Amniotic stem cell (primary cell): ENCODE measurements at places on chromosomes 4 and X.

DNA sequence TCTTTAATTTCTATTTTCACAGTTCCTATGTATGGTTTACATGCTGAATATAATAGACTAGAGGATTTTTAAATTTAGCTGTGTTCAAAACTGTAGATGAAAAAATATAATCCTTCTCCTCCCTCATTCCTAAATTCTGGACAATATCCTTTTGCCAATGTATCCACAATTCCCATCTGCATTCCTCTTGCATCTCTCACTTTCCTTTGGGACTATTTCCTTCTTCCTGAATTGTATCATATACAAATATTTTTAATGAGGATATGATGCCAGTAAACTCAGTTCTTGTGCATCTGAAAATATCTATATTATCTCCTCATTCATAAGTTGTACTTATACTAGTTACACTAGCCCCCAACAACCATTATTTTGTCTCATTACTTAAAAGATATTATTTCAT, 46.7 kb downstream of the DDX60L start:
- DNase-seq, result no peak

- DNase-seq, result no peak
These were observed 347.2 kb downstream of the RPA4 start for GRCh38 chrX:97230948-97231347.

- DNase-seq, result peak; percentile 8
These were observed 47.0 kb upstream of the SCOC start for GRCh38 chr4:140326395-140326993.

DNA sequence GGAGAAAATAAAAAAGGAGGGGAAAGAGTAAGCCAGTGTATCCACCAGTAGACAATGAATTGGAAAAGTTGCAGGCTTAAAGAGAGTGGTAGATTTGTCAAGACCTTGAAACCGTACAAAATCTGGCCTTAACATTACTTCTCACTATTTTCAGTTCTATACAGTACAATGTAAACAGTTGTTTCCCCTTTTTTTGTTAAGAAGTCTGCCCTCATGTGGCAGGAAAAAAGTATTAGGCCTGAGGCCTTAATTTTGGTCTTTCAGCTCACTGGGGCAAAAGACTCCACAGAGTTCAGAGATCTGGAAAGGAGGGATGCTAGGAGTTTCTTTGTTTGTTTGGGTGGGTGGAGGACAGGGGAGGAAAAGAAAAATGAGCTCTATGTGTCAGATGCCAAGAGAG, 92.8 kb upstream of the CCDC160 start:
- DNase-seq, result no peak

- DNase-seq, result no peak
These were observed 1.2 kb downstream of the SPCS3 start for GRCh38 chr4:176320976-176321361.

DNA sequence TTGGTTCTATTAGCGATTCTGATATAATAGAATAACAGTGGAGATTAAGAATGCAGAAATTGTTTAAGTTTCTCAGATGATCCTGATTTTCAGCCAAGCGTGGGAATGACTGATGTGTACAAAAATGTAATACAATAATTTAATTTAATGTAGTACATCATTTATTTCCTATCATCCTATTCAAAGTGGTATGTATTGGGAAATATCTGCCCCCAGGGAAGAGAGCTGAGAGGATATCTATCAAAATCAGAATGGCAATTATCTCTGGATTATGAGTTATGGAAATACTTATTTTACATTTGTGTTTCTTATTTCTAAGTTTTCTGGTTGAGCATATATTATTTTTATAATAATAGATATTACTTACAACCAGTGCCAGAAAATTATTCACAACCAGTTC, 3.9 kb downstream of the FABP2 start:
- no peak for DNase-seq

DNA sequence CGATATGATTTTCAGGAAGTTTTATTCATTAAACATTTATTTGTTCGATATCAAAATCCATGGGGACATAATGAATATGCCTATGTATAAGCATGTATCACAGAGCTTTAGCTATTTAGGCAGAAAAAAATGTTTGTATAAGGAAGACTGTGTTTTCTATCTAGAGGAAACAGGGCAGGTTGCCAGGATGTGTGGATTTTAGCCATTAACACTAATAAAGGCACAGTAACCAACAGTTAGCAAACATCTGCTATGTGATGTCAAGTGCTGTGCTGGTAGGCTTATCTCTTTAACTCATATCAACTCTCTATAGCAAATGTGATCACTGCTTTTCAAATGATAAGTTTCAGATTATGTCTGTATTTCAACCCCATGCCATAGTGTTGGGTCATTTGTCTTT, 708.9 kb upstream of the HS3ST1 start:
- no peak for DNase-seq

- DNase-seq, result no peak
These were observed 1664.6 kb upstream of the ADGRL3 start for GRCh38 chr4:59535541-59535940.

DNA sequence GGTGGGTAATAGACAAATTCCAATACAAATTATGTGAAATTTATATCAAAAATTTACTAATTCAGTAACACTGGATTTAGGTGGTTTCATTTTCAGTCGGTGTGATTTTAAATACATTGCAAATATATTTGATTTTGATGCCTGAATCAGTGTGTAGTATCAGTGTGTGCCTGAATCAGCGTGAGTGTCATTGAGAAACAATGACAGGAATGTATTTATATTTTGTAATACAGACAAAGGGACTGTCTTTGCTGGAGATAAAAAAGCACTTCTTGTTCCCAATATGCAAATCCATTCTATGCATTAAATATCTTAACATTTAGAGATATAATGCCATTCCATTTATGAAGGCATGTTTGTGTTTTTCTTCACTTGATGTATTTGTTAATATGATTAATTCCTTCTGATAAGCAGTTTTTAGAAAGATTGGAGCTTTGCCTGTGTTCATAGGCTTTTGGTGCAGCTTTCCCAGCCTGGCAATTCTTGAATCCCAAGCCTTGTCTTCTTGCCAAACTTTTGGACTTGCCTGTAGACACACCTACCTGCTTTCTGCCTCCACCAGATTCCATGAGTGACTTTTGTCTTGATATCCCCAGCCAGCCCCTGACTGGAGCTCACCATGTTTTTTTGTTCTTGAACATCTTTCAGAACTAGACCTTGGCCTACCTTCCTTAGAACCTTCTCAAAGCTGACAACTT, 243.8 kb downstream of the ADGRL3 start:
- DNase-seq, result no peak

- peak; percentile 68 for DNase-seq
These were observed 128.5 kb upstream of the ARX start for GRCh38 chrX:25144043-25144940.

GRCh38 chr4:164772076-164772475, 18.1 kb downstream of the SMIM31 start:
- DNase-seq, result no peak

- no peak for DNase-seq
These were observed 514.2 kb upstream of the GALNT7 start for GRCh38 chr4:172654457-172654856.

DNA sequence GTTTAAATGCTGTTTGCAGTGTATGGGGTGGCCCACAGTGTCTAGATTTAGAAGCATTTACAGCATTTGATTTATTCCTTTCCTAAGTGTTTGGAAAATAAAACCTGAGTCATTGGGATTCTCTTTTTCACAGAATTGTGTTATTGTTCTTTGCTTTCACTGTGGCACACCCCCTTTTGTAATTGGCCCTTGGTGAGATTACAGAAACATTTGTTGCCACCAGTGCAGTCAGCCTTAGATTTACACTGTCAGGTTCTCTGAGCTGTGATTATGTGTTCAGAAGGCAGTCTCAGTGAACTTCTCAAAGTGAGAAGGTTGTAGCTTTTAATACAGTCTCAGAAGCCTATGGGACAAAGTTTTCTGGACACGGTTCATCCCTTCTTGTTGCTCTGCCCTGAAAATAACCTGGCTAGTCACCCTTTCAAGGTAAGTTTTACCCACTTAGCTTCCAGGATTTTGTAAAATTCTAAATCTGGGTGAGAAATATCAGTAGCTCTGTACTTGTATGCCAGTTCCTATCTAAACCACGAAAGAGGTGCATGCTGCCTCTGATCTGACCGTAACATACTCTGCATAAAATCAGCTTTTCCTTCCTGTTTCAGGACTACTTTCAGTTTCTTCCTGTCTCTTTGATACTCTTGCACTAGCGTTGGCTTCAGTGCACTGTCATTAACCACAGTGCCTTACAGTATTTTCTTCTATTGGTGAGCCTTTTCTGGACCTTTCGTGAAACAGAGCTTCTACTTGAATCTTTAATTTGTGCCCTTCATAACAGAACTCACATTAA, 12.6 kb downstream of the RUFY3 start:
- no peak for DNase-seq

GRCh38 chr4:184267673-184268583, 50.3 kb upstream of the ENPP6 start:
- peak; percentile 48 for DNase-seq

GRCh38 chrX:39845233-39845632, 252.5 kb downstream of the BCOR start:
- no peak for DNase-seq

GRCh38 chrX:109077788-109078187, 341.4 kb upstream of the IRS4 start:
- DNase-seq, result no peak

DNA sequence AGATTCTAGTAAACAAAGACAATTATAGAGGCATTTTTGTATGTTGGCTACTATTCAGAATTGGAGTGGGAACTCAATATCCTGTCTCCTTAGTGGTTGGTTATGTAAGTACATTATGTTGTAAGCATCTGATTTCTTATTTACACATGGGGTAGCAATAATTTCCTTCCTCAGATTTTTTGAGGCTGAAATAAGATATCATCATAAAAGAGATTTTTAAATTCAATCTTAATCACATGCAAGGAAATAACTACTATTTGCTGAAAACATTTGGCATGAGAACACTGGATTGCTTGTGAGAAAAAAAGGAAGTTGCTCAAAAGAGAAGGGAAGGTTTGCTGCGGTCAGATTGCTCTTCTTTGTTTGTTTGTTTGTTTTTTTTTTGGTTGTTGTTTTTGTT, 437.7 kb upstream of the HS3ST1 start:
- DNase-seq, result no peak

- DNase-seq, result no peak
These were observed 51.9 kb downstream of the EFHC2 start for GRCh38 chrX:44291468-44292092.

DNA sequence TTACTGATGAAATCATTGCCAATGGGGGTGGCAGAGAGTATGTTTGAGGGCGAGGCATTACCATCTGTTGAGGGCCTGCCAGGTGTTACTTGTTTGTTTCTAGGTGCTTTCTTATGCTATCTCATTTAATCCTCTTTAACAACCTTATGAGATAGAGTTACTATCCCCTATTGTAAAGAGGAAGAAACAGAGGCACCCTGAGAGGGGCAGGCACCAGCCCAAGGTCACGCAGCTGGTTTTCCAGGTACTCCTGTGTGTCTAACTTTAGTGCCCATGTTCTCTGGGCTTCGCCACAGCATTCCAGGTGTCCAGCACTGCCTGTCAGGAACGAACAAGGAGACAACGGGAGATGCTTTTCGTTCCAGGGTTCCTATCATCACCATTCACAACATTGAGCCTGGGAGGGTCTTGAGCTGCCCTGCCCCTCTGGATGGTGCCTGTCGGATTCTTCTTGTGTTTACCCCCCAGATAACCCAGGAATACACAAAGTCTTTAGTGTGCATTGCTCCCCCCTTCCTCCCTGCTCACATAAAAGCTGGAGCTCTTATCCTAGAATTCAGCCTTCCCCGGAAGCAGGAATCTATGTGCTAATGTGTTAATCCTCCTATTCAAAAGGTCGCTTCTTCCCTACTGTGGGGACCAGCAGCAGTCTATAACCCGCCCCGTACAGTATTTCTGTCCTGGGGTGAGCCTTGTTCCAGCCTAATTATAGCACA, 24.9 kb upstream of the GPC4 start:
- DNase-seq, result no peak

DNA sequence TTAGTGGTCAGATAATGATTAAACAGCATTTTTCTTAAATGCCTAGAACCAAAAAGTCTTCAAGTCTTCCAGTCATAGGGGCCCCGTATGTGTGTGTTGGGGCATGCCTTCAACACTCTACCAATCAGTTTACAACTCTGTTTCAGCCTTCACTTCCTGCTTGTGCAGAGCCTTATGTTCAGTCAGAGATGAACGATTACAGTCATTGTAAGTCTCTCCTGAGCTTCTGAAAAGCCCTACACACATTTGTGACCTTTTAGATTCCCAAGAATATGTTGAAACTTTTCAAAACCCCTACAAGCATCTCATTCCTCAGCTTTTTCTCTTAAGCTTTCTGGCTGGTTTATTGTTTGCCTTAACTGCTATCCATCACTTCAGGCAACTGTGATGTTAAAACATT, 591.2 kb downstream of the ZNF674 start:
- DNase-seq, result no peak

- DNase-seq, result peak; percentile 41
These were observed 32.6 kb downstream of the ABHD18 start for GRCh38 chr4:127997534-127998388.

DNA sequence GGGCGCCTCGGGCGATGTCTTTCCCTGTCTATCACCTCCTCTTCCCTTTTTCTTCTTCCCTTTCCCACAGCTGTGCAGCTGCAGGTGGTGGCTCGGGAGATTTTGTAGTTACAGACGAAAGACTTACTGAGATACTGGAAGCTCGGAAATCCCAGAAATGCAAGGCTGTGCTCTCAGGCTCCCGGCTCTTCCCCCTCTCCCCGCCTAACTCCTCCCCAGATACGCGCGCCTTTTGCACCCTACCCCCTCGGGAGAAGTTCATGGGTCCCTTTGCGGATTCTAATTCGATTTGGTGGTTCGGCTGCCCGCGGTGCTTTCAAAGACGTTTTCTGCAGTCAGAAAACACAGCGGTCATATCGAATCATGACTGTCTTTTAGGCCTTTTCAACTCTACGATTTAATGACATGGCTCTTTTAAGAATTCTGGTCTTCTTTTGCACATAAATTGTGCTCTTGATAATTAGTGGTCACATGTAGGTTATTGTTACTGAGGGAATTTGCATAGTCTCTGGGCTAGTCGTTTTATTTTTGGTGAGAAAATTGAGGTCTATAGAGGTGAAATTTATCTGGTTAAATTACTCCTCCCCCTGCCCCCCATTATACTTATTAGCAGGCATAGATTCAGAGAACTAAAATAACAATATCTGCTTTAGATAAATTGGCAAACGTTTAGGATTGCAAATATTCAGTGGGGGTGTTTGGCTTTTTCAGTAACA, 1.6 kb downstream of the SEPTIN11 start:
- DNase-seq, result no peak
